Activated gamma-delta T cell (primary cell): ENCODE measurements at places on chromosomes 5 and 9.

- DNase-seq: no peak
Observed at GRCh38 chr9:14311956-14312685, 1.8 kb downstream of the NFIB start.

- no peak for DNase-seq
Observed at GRCh38 chr9:117555964-117556629, 141.2 kb upstream of the ASTN2 start.

DNA sequence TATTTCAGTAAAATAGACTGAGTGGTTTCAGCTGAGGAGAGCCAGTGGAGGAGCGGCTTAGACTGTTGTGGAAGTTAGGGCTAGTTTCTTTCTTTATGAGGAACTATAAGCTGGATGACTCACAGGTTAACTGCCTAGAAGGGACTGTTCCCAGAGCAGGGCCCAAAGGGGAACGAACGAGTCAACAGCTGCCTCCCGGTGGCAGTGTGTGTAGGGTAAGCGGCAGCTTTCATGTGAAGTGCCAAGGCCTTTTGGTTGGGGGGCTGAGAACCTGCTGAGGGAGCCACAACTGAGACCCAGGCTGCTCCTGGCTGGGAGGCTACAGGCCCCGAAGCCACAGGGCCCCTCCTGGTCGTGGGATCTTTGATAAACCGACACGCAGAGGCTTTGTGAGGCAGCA is 7.0 kb downstream of the SQSTM1 start:
- DNase-seq: no peak

DNA sequence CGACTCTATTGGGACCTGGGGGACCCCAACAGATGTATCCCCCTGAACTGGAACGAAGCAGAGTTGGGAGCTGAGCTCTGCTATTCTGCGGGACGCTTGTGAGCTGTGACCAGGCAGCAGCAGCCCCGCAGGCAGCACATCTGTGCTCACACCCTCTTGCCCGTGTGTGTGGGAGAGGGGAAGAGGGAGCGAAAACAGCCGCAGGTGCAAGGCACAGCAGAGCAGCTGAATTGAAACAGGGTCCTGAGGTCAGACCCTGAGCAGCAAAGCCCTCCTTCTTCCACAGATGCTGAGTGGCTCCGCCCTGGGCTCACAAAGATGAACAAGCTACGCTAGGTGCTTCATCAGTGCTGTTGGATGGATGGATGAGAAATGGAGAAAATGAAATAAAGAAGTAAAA is 198.7 kb downstream of the HSPA4 start:
- no peak for DNase-seq

- DNase-seq: no peak
Observed at GRCh38 chr5:169431386-169431785, 130.4 kb upstream of the SLIT3 start.

GRCh38 chr9:89477384-89477783 is 20.5 kb downstream of the SEMA4D start:
- DNase-seq: no peak

DNA sequence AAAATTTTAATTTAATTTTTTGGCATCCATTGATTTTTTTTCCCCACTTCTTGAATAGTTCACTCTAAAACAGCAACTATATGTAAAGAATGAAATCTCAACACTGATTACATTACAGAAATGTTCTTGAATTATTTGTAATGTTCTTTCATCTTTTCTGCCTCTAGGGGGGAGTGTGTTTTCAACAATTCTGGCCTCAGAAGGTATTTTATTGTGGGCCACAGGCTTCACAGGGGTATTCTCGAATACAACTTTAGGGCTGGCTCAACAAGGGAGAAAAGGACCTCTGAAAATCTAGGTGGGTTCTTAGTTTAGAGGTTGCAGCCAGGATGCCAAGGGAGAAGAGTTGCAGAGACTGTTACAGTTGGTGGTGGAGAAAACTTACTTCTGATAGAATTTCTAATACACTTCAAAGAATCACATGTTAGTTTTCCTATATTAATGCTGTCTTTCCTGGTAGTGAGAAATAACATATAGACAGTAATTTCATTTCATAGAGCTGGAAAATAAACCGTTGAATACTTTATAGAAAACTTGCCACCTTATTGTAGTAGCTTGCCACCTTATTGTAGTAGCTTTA is 3.6 kb upstream of the NPR3 start:
- no peak for DNase-seq

GRCh38 chr5:181173027-181173419 is 25.6 kb downstream of the OR2V2 start:
- no peak for DNase-seq

GRCh38 chr9:123150708-123151503 is 117.4 kb downstream of the GPR21 start:
- no peak for DNase-seq

- no peak for DNase-seq
Observed at GRCh38 chr5:134523543-134524271, 1.8 kb upstream of the JADE2 start.

DNA sequence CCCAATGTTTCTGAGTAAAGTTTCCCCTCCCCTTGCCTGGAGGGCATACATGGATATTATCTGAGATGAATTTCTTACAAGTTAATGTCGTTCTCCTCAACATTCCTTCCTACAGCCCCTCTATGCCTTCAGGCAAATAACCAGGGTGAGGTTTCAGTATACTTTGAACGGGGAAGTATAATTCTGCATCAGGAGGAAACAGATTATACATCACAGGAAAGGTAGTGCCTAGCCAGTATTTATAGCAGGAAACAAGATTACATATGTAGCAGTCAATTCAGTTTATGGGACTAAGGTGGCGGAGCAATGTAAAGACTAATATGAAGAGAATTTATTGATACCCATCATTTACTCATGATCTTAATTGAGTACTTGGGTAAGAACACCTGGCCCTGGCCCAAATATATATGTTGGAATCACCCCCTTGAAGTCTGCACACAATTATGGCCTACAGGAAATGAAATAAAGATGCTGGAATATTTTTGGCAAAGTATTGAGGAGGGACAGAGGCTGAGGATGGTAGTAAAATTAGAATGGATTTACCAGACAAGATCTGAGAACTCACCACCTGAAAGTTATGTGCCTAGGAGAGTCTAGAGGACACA is 661.1 kb downstream of the PTPRD start:
- no peak for DNase-seq

- DNase-seq: no peak
Observed at GRCh38 chr5:142289708-142290576, 34.9 kb downstream of the SPRY4 start.

DNA sequence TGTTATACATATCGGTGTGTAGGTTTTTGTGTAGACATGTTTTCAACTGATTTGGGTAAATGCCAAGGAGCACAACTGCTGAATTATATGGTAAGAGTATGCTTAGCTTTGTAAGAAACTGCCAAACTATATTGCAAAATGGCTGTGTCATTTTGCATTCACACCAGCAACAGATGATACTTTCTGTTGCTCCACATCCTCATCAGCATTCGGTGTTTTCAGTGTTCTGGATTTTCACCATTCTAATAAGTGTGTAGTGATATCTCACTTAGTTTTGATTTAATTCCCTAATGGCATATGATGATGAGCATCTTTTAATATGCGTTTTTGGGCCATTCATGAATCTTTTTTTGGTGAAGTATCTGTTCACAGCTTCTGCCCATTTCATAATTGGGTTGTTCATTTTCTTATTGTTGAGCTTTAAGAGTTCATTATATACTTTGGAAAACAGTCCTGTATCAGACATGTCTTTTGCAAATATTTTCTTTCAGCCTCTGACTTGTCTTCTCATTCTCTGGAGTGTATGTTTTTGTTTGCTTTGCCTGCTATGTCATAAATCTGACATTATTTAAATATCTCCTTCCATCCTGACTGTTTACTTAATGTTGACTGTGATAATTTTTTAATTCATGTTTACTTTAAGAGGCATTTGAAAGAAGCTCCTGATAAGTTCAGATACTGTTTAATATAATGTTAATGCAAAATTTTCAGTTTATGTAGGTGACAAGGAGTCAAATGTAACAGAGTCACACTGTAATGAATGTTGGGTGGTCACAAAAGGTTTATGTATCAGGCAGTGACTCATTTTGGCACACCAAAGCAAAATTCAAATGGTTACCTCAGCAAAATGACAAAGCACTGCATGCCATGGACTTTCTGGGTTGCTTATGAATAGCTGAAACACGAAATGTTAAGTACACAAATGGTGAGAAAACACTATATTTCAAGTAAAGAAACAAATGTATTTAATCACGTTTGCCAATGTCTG is 181.1 kb upstream of the DAB2 start:
- no peak for DNase-seq

DNA sequence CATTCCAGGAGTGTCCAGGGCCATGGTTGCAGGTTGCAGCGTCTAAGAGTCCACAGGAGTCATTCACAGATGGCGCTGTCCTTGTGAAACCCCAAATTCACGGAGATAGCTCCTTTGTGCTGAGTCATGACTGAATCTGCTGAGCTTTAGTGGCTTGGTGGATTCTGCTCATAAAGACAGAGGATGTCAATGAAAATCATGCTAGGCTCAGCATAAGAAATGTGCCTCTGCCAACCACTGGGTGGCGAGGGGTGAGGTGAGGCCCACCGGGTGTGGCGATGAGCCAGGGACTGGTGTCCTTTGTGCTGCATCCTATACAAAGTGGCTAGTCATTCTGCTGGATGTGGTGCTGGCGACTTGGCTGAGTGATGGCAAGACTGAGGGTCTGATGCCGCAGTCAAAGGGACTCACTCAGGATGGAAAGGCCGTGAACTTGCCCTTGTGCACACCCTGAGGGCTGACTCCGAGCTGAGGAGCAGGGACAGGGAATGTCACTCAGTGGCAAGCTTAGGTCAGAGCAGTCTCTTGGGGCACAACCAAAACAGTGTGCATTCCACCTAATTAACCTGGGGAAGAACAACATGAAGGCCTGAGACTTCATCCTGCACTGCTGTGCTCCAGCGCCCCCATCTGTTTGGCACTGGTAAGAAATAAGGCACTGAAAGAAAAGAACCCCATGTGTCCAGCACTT is 71.5 kb downstream of the DAP start:
- no peak for DNase-seq

GRCh38 chr5:114266374-114266773 is 95.5 kb upstream of the KCNN2 start:
- DNase-seq: no peak

- DNase-seq: no peak
Observed at GRCh38 chr5:78591138-78591612, 57.4 kb downstream of the LHFPL2 start.
